Esophagus squamous epithelium (tissue), 5 donors: ENCODE measurements at places on chromosomes 1 and 21.

GRCh38 chr1:241045659-241046058 is 311.3 kb downstream of the RGS7 start:
- no peak for DNase-seq

DNA sequence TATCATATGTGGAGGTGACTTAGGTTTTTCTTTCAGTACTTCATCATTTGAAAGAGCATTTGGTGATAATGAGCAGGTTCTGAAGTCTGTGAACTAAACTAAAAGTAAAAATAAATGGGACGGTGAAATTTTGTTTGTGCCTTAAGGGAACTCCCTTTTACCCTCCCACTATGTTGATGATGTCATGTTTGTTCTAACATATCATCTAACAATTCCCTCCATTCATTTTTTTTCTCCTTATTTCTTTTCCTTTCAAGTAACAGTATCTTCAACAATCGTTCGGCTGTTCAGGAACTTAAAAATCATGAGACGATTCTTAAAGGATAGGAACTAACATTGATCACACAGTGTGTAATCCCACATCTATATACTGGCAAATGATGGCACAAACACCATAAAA is 30.0 kb upstream of the IRF2BP2 start:
- DNase-seq: no peak

DNA sequence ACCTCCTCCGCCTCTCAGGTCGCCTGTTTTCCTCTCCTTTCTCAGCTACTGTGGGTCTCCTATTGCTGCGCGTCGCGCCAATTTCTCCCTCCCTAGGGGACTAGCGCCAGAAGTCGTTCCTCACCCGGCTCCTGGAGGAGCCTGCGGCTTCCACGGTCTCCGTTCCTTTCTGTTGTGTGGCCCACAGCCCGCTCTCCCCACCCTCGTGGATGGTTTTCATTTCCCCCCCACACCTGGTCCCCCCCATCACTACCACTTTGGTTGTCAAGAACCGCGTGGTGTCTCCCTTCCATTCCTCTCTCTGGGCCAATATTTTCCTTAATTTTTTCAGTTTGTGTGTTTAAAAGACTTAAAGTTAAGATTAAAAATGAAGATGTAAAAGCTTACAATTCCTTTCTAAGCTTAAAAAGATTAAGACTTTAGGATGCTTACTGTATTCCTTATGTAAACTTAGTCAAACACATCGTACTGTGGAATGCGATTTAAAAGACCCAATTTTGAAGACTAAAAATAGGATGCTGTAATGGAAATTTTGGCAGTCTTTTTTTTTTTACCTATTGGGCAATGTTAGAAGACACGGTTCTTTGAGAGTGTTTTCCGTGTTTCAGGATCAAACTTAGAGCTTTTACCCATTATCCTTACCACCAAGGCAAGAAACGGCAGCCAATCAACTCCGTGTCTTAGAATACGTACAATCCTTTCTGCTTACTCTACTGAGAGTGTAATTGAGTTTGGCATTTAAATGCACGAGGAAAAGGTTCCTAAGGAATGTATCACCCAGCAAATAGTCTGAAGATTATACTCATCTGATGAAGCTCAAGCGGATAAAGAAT is 773 bp downstream of the CNST start:
- no peak for DNase-seq

GRCh38 chr1:66954208-66954607 is 29.4 kb downstream of the MIER1 start:
- DNase-seq: no peak

GRCh38 chr1:917466-918091 is 6.1 kb upstream of the SAMD11 start:
- no peak for DNase-seq

- no peak for DNase-seq
Measured at GRCh38 chr21:23949493-23949892, 1657.8 kb downstream of the MRPL39 start.
